Muscle of back (tissue), 13 donors: ENCODE measurements at places on chromosomes 3 and 15. TPM values are rescaled to one million over a fixed set of nuclear protein-coding genes. Genes with fewer than 3 reads are reported as not detected.

GRCh38 chr3:2172561-2173171 is 74.0 kb downstream of the CNTN4 start:
- DNase-seq = no peak

The ZNF106 gene
- 209 TPM for polyA plus RNA-seq

The GPR62 gene
- polyA plus RNA-seq = 0.29 TPM

GRCh38 chr15:70299931-70300869 is 202.5 kb upstream of the TLE3 start:
- no peak for DNase-seq

GRCh38 chr15:82918607-82919230 is 33.8 kb downstream of the HOMER2 start:
- no peak for DNase-seq

DNA sequence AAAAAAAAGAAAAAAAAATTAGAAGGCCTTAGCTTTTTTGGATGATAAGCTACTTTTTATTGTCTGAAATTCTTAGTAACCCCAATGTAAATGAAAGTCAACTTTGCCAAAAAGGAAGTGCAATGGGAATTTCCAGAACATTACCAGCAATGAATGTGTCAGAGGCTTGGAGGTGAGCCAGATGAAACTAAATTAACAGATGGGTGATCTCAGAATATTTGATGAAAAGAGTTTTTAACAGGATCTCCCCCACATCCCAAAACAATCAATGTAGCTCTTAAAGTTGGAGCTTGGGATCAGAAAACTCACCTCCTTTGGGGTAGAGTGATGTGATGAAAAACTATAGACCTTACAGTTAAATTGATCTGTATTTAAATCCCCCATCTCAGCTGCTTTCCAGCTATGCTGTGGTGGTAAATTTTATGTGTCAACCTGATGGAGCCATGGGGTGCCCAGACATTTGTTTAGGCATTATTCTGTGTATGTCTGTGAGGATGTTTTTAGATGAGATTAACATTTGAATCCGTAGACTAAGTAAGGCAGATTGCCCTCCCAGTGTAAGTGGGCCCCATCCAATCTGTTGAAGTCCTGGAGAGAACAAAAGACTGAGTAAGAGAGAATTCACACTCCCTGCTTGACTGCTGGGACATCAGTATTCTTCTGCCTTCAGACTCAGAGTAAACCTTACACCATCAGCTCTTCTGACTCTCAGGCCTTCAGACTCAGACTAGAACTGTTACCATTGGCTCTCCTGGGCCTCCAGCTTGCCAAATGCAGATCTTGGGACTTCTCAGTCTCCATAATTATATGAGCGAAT is 84.3 kb upstream of the TNFSF10 start:
- no peak for DNase-seq
